Skin of body (tissue), 3 donors: ENCODE measurements at places on chromosomes 16 and 17. TPM values are rescaled to one million over a fixed set of nuclear protein-coding genes. Genes with fewer than 3 reads are reported as not detected.
A peak's percentile ranks its signal among the peaks of the same experiment; 100 is the strongest.

- no peak for DNase-seq
Observed at GRCh38 chr17:55996826-55997225, 156.4 kb upstream of the ANKFN1 start.

GRCh38 chr17:32335687-32336086 is 6.3 kb downstream of the C17orf75 start:
- no peak for DNase-seq

DNA sequence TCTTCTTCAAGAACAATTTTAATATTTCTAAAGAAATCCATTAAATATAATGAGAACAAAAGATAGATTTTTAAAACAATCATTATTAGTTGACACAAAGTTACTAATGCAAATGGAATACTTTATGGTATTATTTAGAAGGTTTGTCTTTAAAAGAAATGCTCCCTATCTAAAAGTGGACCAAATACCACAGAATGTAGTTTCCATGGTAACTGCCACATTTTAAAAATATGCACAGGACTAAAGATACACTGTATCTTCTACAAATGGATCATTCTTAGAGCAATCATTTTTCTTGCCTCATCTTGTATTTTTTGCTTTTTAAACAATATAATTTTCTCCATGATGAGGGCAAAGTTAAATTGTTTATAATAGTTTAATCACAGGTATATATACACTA is 296.0 kb downstream of the CEP112 start:
- no peak for DNase-seq

EIF3CL gene
- 59.1 TPM for total RNA-seq

DNA sequence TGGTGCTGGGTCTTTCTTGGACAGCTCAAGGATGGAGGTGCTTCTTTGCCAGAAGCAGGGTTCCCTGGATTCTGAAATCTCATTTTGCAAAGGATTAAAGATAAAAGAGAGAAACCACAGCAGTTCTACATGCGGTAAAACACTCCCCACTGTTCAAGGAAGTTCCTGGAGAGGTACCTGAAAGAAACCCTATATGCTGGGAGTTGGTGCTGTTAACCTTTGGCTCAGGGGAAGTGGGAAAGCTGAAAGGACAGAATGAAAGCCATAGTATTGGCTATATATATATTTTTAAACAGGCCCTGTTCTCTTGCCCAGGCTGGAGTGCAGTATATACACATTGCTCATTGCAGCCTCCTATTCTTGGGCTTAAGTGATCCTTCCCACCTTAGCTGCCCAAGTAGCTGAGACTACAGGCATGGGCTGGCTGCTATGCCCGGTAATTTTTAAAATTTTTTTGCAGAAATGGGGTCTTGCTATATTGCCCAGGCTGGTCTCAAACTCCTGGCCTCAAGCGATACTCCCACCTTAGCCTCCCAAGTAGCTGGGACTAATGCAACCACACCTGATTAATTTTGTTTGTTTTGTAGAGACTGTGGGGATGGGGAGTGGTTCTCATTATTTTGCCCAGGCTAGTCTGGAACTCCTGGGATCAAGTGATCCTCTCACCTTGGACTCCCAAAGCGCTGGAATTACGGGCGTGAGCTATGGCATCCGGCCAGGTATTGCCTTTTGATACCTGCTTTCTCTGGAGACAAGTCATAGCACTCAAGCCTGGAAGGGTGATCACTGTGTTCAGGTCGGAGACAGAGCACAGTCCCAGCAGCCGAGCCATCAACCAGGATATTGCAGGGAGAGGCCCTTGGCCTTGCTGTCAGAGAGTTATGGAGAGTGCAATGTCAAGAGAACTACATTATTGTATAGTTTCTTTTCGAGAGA is 55.2 kb downstream of the MSI2 start:
- DNase-seq = no peak

- peak; percentile 18 for DNase-seq
Observed at GRCh38 chr16:85436207-85436606, 176.9 kb upstream of the GSE1 start.

DNA sequence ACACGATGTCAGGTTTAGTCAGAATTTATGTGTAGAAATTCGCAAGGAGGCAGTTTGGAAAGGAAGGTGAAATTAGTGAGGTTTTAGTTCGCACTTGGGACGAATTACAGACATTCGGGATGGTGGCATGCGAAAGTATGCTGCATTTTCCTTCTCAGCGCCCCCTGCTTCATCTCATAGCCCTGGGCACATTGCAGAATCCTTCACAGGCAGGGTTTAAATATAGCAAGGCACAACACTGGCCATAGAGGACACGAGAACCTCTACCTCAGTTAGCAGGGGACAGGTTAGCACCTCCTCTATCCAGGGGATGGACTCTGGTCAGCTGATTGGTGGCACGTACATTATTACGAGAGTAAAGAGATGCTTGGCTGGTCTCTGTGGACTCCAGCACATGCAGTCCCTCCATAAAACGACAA is 47.5 kb downstream of the MAP2K6 start:
- DNase-seq = no peak

DNA sequence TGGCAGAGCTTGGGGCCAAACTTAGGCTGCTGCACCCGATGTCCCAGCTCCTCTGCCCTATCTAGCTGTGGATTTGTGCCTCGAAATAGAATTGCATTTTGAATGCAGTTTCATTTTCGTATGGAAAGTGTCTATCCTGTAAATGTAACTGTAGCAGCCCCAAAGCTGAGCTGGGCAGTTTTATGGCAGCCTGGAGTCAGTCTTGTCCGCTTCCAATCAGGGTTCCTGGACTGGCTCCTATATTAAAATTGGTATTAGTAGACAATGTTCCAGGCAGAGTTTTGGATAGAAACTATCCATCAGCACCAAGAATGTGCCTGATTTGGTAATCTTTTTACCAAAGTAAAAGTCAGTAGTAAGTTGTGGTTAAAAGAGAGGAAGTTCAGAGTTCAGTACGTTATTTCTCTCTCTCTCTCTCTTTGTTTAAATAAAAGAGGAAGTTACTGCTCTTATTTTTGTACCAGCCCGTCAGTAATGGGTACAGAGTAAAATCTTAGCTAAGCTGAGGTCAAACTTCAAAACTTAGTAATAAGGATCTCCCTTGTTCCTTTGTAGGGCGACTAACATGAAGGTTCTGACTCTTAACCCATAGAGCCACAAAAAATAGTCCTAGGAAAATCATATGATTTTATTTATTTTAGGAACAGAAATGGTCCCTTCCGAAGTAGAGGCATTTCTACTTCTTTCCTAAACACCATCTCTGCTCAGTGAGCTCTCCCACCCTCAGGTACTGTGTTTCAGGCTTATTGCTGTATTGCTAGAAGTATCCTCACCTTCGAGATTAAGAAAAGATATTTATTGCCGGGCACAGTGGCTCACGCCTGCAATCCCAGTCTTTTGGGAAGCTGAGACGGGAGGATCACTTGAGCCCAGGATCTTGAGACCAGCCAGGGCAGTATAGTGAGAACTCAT is 28.0 kb downstream of the PRKCB start:
- DNase-seq = no peak

- DNase-seq = no peak
Observed at GRCh38 chr16:67865318-67865717, 7.5 kb upstream of the EDC4 start.

GRCh38 chr17:63249256-63250004 is 196.7 kb downstream of the CYB561 start:
- DNase-seq = no peak

SLC13A5 gene
- not detected for total RNA-seq

- no peak for DNase-seq
Observed at GRCh38 chr17:48295362-48296288, 134.4 kb downstream of the SKAP1 start.

- DNase-seq = no peak
Observed at GRCh38 chr16:63776034-63776433, 1345.8 kb downstream of the CDH11 start.

DNA sequence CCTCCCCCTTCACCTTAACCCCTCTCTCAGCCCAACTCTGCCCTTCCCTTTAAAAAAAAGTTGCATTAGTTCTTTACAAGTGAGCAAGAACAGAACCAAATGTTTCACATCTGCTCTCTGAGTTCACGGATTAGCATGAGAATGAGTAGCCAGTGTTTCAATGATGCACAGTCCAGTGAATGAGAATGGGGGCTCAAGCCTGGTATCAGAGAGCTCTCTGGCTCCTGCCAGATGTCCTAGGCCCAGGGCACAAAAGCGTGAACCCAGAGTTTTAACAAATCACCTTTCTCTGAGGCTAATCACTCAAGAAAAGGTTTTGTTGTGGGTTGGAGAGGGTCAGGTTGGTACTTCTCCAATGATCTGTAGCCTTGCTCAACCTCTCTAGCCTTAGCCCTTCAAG is 41.5 kb upstream of the HS3ST3A1 start:
- DNase-seq = no peak

ITGAD gene
- total RNA-seq = 0.10 TPM

DNA sequence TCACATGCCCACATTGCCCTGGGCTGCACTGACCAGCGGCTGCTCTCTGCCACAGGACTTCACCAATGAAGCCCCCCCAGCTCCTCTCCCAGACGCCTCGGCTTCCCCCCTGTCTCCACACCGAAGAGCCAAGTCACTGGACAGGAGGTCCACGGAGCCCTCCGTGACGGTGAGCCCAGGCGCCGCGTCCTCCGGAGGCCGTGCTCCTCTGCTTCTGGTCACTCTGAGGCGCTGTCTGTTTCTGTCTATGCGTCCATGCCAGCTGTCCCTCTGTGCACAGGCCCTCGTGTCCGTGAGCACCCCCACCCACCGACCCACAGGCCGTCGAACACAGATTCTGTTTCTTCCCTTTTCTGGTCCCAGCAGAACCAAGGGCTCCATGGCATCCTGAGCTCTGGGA is 62.6 kb downstream of the PLD6 start:
- no peak for DNase-seq

DNA sequence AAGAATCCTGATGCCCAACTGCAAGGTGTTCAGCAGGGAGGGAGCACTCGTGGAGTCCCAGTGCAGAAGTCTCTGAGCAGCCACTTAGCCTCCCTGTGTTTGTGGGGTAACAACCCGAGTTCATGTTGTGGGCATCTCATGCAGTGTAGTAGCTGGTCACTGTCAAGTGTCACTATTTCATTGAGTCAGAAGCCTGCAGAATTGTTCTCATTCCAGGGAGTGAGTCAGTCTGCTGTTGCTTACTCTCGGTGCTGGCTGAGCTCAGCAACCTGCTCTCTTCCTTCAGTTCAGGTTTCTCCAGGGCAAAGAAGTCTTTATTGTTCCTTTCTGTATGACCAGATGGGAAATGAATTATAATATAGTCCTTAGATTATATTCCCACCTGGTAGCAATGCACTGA is 24.1 kb downstream of the HMOX2 start:
- no peak for DNase-seq

- DNase-seq = no peak
Observed at GRCh38 chr17:303168-303567, 49.4 kb downstream of the RPH3AL start.

ALOX15B gene
- total RNA-seq = 0.89 TPM

DNA sequence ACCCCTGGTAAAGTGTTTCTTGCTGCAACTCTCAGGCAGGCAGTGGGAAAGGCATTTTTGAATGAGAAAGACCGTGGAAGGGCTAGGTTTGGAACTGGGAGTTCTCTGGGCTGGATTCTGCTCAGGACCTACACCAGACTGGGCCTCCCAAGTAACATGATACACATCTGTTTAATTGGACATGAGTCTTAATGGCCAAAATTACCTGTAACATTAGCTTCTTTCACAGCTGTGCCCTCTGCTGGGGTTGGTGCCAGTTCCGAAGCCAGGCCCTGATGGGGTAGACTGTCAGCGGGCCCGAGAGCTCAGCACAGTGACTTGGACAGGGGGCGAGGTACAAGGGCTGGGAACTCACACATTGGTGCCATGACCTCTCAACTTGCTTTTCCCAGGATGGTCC is 118.9 kb upstream of the IRX3 start:
- no peak for DNase-seq

GLOD4 gene
- 40.5 TPM for total RNA-seq

MAPT gene
- total RNA-seq = 4.8 TPM

DNA sequence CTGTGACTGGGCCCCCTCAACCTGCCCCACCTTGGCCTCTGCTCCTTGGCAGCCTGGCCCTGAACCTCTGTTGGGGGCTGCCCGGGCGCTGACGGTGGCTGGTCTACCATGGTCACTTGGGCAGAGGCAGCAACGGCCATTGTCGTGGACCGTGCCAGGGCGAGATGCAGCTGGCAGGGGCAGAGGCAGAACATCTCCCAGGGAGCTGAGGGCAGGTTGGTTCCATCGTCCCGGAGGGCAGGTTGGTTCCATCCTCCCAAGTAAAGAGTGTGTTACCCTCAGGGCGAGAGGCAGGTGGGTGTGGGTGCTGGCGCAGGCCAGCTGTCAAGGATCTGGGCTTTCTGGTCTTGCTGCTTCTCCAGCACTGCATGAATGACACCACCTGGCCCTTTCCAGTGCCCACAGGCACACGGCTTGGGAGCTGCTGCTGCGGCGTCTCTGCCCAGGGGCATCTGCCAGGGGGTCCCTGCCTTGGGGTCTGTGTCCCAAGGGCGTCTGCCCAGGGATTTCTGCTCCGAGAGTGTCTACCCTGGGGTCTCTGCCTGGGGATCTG is 12.0 kb downstream of the ACSF3 start:
- DNase-seq = no peak

DNA sequence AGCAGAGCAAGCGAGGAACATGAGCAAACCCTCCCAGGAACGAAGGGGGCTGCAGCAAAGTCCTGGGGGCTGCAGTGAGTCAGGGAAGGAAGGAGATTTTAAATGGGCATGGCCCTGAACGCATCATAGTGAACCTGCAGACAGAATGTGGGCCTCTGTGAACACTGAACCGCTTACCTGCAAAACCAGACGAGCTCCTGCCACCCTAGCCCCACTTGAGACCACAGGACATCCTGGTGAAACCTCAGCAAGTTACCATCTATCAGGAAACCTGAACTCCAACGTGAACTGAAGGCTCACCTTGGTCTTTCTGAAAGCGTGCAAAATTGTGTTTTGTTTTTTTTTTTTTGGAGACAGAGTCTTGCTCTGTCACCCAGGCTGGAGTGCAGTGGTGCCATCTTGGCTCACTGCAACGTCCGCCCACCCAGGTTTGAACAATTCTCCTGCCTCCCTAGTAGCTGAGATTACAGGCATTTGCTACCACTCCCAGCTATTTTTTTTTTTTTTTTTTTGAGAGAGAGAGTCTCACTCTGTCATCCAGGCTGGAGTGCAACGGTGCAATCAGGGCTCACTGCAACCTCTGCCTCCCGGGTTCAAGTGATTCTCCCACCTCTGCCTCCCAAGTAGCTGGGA is 30.8 kb downstream of the FANCA start:
- DNase-seq = no peak

SDR42E2 gene
- not detected for total RNA-seq

SLC5A11 gene
- total RNA-seq = not detected

DNA sequence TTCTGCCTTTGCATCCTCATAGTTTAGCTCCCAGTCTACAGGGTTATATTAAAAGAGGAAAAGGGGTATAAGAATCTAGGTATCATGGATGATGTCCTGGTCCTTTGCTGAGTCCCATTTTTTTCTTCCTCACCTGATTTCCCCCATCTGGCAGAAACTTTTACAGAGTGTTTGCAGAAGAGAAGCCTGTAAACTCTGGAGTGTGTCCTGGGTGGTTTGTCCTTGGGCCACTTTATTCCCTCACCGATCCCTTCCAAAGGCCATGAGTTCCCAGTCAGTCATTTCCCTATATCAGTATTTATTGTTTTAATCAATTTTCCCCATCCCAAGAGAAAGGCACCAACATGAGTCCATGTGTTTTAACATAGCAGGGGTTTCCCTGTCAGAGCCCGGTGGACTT is 638.2 kb downstream of the WWOX start:
- no peak for DNase-seq

GRCh38 chr16:84396537-84397008 is 28.2 kb downstream of the ATP2C2 start:
- DNase-seq = no peak

GAS2L2 gene
- total RNA-seq = not detected

NRN1L gene
- not detected for total RNA-seq

GRCh38 chr17:45758544-45758943 is 25.6 kb upstream of the CRHR1 start:
- no peak for DNase-seq

TBC1D3G gene
- total RNA-seq = not detected
